HepG2 (cell line): ENCODE measurements at places on chromosomes 7 and 10. TPM values are rescaled to one million over a fixed set of nuclear protein-coding genes. Genes with fewer than 3 reads are reported as not detected.

Gene AKR1C1
- total RNA-seq: 2,238 and 3,445 TPM in 2 replicates

- H3K36me3 ChIP-seq: no peaks in the 10 kb centered on the region
- H3K27ac ChIP-seq: no peak overlapping the region
- no peaks in the 10 kb centered on the region for H3K4me1 ChIP-seq
- H3K4me3 ChIP-seq: no peak overlapping the region
Measured at GRCh38 chr7:24017519-24017918, 266.5 kb upstream of the NPY start.

GRCh38 chr10:3902809-3903410 lies 117.9 kb upstream of the KLF6 start:
- H3K4me3 ChIP-seq: no peak overlapping the region
- no peaks in the 10 kb centered on the region for H3K36me3 ChIP-seq
- peaks cover 44% of the 10 kb centered on the region for H3K4me1 ChIP-seq
- DNase-seq: no peak

- peaks cover 48% of the 10 kb centered on the region for H3K4me1 ChIP-seq
- DNase-seq: no peak
- H3K27ac ChIP-seq: no peak overlapping the region
- no peaks in the 10 kb centered on the region for H3K27me3 ChIP-seq
- H3K4me3 ChIP-seq: no peak overlapping the region
Measured at GRCh38 chr10:70362328-70362727, 20.1 kb downstream of the LRRC20 start.

- H3K4me3 ChIP-seq: no peak overlapping the region
- DNase-seq: no peak
- no peaks in the 10 kb centered on the region for H3K27me3 ChIP-seq
- no peaks in the 10 kb centered on the region for H3K36me3 ChIP-seq
Measured at GRCh38 chr10:50299948-50300669, 48.8 kb upstream of the ASAH2 start.

GRCh38 chr7:101575168-101575567 lies 53.9 kb downstream of the MYL10 start:
- H3K4me3 ChIP-seq: no peak overlapping the region
- no peaks in the 10 kb centered on the region for H3K36me3 ChIP-seq

DNA sequence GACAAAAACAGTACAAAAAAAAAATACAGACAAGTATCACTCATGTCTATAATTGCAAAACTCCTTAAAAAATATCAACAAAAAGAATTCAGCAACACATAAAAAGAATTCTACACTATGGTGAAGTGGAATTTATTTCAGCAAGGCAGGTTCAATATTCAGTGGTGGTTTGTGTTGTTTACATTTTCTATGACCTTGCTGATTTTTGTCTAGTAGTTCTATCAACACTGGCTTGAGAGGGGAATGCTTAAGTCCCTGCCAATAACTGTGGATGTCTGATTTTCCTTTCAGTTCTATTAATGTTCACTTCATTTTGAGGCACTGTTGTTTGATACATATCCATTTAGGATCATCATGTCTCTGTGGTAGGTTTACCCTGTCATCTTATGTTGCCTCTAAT lies 58.5 kb downstream of the CADPS2 start:
- DNase-seq: peak; percentile 18
- H3K27me3 ChIP-seq: no peaks in the 10 kb centered on the region
- H3K27ac ChIP-seq: no peak overlapping the region
- no peak overlapping the region for H3K4me3 ChIP-seq
- no peaks in the 10 kb centered on the region for H3K4me1 ChIP-seq
- peaks cover 2% of the 10 kb centered on the region; the same call in 1 of the 2 replicates for H3K36me3 ChIP-seq
